NK-92 treated with Interleukin-12 subunit alpha and Interleukin-12 subunit beta, amount 100 ng/mL, for 24 hours (cell line): ENCODE measurements at places on chromosomes 1 and 21.

DNA sequence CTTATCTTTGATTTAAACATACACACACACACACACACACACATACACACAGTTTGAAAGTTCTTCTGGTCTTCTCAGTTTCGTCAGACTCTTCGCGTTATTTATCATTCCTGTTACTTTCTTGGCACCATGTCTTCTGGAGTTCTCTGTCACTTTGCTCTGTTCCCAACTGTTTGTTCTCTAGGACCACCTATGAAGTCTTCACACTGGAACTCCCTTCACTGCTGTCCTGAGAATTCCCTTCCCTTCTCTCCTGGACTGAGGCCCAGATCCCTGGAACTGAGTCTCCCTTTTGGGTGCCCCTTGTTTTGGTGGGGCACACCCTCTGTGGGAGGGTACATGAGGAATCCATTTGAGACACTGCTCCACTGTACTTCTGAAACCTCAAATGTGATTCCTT, 30.5 kb downstream of the ALG14 start:
- DNase-seq: no peak

DNA sequence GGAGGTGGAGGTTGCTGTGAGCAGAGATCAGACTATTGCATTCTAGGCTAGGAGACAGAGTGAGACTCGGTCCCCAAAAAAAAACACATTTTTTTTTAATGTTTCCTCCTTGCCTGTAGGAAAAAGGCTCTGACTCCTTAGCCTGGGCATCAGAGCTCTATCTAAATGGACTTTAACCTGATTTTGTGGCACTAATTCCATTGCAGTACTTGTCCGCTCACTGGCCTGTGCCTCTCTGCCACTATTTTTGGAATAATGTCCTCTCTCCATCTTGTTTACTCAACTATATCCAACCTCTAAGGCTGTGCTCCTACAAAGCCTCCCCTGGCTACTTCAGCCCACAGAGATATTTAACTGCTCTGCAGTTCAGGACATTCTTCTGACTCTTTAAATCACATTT, 26.5 kb downstream of the METTL18 start:
- DNase-seq: no peak

DNA sequence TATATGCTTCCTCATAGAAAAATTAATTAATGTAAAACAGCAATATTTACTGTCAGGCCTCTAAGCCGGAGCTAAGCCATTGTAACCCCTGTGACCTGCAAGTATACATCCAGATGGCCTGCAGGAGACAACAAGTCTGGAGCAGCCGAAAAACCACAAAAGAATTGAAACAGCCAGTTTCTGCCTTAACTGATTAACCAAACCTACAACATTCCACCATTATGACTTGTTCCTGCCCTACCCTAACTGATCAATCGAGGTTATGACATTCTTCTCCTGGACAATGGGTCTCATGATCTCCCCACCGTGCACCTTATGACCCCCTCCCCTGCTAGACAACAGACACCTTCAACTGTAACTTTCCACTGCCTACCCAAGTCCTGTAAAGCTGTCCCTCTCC, 205.8 kb upstream of the DUSP10 start:
- DNase-seq: no peak

DNA sequence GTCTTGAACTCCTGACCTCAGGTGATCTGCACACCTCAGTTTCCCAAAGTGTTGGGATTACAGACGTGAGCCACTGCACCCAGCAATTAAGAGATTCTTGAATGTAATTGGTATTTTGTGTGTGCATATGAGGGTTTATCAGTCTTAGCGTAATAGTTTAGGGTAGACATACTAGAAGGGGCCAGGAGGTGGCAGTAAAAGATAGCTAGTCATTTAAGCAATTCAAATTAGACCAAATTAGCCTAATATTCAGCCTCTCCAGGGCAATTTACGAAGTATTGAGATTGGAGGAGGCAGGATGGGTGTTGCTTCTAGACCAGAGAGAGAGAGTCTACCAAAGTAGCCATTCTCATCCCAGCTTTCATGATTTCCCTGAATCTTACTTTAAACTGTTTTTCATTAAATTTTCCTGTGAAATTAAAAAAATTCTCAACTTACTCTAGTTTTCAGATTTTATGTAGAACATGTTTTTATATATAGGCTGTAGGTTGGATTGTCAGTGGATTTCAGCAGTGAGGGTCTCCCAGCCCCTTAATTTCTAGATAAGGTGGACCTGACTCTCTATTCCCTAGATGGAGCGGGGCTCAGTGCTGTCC, 119.7 kb downstream of the HHAT start:
- DNase-seq: no peak

GRCh38 chr1:219066631-219067349, 106.9 kb upstream of the LYPLAL1 start:
- DNase-seq: no peak

DNA sequence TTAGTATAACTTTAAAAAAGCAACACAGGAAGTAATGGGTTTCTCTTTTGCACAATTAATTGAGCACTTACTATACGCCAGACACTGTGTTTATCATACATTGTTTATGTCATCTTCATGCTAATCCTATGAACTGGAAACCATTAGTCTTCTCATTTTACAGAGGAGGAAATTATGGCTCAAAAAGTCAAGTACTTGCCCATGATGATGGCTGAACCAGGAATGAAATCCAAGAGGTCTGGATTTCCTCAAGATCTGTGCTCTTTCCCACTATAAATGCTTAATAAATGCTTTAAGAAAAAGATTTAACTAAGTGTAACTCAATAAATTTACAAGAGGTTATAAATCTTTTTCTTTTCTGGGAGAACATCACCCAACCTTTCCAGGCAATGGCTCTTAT, 303.7 kb upstream of the RRP15 start:
- no peak for DNase-seq

DNA sequence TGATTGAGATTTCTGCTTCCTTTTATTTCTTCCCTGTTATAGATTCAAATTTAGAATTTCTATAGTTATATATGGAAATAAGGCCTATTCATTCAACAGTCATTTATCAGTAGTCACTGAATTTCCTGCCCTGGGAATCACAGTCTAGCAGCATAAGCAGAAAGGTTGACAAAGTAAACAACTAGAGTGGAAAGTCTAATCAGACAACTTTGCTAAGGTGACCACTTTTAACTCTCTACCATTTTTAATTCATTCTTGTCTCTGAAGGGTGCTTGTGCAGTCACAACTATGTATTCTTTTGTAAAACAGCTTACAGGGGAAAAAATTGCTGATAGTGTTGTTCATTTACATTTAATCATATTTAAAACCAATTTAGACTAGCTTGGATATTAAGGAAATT, 66.1 kb upstream of the PLA2G4A start:
- DNase-seq: no peak

- no peak for DNase-seq
Measured at GRCh38 chr1:116170721-116171589, 59.8 kb downstream of the MAB21L3 start.

GRCh38 chr1:227042292-227042691, 102.2 kb downstream of the COQ8A start:
- DNase-seq: no peak

DNA sequence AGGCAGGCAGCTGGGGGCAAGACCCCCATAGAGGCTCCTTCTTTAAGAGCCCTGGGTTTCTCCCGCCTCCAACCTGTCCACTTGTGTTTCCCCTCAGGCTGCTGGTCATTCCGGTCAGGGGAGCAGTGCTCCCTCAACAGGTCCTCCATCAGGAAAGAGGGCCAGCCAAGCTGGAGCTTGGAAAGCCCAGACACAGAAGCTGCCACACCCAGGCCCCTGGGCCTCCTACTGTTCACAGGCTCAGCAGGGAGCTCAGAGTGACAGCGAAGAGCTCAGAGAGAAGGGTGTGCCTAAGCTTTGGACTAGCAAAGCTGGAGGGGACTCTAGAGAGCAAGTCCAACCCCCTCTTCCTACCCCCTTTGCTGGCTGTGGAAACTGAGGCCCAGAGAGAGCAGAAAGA, 10.3 kb upstream of the CDCP2 start:
- no peak for DNase-seq

DNA sequence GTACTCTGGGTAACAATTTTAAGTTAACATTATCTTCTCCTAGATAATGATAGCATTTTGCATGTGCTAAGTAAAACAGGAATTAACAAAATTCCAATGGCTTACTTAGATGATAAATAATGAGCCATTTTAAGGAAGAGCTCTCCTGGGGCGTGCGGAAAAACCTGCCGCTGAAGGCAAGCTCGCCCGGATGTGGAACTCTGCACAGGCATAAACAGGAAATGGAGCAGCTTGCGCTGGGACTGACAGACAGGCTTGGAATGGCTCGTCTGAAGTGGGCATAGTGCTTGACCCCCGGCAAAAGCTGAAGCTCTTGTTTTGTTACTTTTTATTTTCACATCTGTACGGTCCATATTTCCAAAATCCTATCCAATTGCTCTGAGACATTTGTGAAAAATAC, 169.2 kb downstream of the ZNF281 start:
- DNase-seq: no peak

- DNase-seq: no peak
Measured at GRCh38 chr1:111192074-111192473, 8.4 kb downstream of the DENND2D start.

DNA sequence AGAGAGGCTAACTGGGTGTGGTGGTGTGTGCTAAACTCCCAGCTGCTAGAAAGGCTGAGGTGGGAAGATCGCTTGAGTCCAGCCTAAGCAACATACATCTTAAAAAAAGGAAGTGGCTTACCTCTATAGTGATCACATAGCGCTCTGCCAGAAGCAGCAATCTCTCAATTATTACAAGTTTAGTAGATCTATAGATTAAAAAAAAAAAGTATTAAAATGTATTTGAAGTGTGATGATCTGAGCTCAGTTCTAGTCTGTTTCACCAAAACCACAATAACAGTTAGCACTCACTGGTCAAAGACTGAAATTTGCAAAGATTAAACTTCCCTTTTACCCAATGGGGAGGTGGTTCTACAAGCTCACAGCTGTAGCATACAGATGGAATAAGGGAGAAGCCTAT, 76.3 kb downstream of the USP24 start:
- no peak for DNase-seq

DNA sequence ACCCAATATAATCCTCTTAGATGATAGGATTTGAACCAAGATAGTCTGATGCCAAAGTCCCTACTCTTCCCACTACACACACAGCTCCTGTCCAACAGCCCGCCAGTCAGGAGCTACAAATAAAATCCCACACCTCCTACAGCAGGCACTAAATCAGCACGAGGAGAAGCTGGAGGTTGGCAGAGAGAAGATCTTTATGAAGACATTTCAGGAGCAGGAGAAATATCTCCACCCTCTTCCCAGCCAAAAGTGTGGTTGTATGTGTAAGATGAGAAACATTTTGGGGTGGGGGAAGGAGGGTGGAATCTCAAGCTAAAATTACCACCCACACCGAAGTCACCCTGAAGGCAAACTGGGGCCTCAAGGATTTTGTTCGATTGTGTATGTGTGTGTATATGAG, 54.5 kb downstream of the PLXNA2 start:
- DNase-seq: no peak

GRCh38 chr21:14620152-14620551, 74.0 kb upstream of the SAMSN1 start:
- DNase-seq: no peak

GRCh38 chr21:31111093-31111492, 72.8 kb upstream of the KRTAP19-8 start:
- no peak for DNase-seq

DNA sequence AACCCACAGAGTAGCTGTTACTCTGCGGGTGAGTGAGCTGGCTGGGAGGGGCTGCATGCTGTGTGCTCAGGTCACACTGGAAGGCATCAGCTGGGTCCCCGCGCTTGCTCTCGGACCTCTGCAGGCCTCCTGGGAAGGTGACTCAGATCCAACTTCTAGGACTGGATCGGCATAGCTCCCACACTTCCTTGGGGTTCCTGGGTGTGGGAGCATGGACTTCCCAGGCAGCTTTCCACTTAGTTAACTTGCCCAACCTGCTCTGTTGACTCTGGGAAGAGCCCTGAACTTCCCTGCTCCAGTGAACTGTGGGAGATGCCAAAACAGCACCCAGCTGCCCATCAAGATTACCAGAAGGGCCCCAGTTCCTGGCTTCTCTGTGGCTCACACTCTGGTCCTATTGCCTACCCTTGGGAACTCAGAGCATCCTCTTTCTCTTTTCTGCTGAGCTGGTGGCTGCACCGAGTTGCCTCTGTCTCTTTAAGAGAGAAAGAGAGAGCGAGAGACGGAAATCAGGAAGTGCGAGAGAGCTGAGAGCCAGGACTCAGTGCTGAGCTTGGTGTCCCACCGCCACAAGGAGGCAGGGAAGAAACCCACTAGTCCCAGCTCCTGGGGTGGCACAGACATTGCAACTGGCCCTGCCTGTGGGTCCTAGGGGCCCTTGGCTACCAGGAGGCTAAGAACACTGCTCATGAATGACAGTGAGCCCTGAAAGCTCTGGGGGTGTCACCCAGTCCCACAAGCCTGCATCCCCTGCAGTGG, at the start of gene IKBKE:
Gene IKBKE, plus strand, starts transcription at position 544 of the 759 bp plus-strand sequence. CDS start 2,752 bp downstream, outside the sequence.
- DNase-seq: peak; percentile 81

- peak; percentile 23 for DNase-seq
Measured at GRCh38 chr1:176880955-176881595, 283.4 kb downstream of the ASTN1 start.

DNA sequence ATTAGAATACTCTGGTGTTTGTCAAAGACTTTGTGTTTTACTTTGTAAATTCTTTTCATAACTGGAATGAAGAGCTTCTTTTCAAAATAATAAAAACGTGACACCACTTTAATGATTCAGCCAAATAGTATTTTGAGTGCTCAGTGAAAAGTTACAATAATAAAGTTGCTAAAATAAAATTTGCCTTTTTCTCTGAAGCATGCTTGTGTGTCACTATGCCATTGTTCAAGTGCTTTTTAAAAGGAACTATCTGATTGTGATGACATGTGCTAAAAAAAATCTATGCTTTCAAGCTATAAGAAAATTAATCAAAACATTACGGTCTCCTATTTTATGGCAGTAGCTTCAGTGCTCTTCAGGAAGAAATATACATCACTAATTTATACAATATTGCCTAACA, 1290.5 kb upstream of the B3GALT2 start:
- DNase-seq: no peak

- no peak for DNase-seq
Measured at GRCh38 chr1:220691053-220691684, 1.0 kb downstream of the C1orf115 start.

- no peak for DNase-seq
Measured at GRCh38 chr21:36928960-36929359, 37.5 kb downstream of the HLCS start.

- no peak for DNase-seq
Measured at GRCh38 chr1:67955591-67955990, 94.8 kb downstream of the DIRAS3 start.

GRCh38 chr1:3459940-3460671, 5.6 kb downstream of the ARHGEF16 start:
- no peak for DNase-seq

GRCh38 chr1:83761167-83762038, 237.5 kb downstream of the TTLL7 start:
- DNase-seq: no peak

GRCh38 chr21:37793660-37794059, 122.6 kb downstream of the KCNJ6 start:
- no peak for DNase-seq

DNA sequence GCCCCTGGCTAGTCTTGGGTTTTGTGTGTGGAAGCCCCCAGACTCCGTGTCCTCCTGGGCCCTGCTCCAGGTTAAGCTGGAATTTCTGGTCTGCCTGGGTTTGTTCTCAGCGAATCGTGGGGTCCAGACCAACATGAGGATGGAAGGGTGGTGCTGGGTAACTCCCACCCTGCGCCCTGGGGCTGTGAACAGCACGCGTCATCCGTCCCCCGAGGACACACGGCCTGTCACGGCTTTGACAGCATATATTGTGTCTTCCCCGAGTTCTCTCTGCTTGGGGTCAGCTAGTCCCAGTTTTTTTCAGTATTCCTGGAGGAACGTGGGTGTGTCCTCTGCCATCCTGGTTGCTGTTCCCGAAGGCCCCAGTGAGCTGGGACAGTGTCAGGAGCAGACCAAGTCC, 11.8 kb downstream of the GPR137B start:
- DNase-seq: no peak
